IMR-90 (cell line): ENCODE measurements at places on chromosomes 2 and 18.

- H3K4me3 ChIP-seq = no peak overlapping the region
- DNase-seq = peak; percentile 93
- peak overlapping the region; percentile 64 for H3K27ac ChIP-seq
- H3K4me1 ChIP-seq = peaks cover 9% of the 10 kb centered on the region
- no peaks in the 10 kb centered on the region for H3K27me3 ChIP-seq
- no peaks in the 10 kb centered on the region for H3K36me3 ChIP-seq
Observed at GRCh38 chr2:224221455-224221913, 180.4 kb downstream of the FAM124B start.

DNA sequence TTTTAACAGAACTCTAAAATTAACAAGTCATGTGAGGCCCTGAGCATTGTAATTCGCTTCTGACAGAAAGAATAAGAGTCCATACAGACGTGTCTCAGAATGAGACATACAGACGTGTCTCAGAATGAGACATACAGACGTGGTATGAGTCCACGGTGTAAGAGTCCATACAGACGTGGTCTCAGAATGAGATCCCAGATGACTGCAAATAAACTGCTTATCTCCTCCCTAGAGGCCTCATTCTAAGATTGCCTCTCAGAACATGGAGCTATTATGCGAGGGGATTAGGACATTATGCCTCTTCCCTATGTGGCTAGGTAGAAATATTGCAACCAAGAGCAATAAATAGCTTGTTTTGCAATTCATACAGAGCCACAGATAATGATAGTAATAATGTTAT lies 63.9 kb downstream of the NEB start:
- H3K4me3 ChIP-seq = no peak overlapping the region
- H3K27ac ChIP-seq = no peak overlapping the region
- no peaks in the 10 kb centered on the region for H3K27me3 ChIP-seq
- H3K4me1 ChIP-seq = no peaks in the 10 kb centered on the region
- no peaks in the 10 kb centered on the region for H3K36me3 ChIP-seq

GRCh38 chr2:182933629-182934028 lies 67.2 kb upstream of the FRZB start:
- H3K36me3 ChIP-seq = peaks cover 18% of the 10 kb centered on the region
- no peak overlapping the region for H3K27ac ChIP-seq
- peaks cover 3% of the 10 kb centered on the region; the same call in 1 of the 2 replicates for H3K4me1 ChIP-seq
- no peak for DNase-seq
- no peaks in the 10 kb centered on the region for H3K27me3 ChIP-seq

GRCh38 chr2:63422556-63422955 lies 165.7 kb downstream of the WDPCP start:
- no peaks in the 10 kb centered on the region for H3K4me1 ChIP-seq
- H3K4me3 ChIP-seq = no peak overlapping the region

- no peak for DNase-seq
- H3K4me3 ChIP-seq = no peak overlapping the region
- no peaks in the 10 kb centered on the region for H3K4me1 ChIP-seq
- no peaks in the 10 kb centered on the region for H3K36me3 ChIP-seq
- no peak overlapping the region for H3K27ac ChIP-seq
Observed at GRCh38 chr2:206701952-206702605, 16.1 kb downstream of the DYTN start.

DNA sequence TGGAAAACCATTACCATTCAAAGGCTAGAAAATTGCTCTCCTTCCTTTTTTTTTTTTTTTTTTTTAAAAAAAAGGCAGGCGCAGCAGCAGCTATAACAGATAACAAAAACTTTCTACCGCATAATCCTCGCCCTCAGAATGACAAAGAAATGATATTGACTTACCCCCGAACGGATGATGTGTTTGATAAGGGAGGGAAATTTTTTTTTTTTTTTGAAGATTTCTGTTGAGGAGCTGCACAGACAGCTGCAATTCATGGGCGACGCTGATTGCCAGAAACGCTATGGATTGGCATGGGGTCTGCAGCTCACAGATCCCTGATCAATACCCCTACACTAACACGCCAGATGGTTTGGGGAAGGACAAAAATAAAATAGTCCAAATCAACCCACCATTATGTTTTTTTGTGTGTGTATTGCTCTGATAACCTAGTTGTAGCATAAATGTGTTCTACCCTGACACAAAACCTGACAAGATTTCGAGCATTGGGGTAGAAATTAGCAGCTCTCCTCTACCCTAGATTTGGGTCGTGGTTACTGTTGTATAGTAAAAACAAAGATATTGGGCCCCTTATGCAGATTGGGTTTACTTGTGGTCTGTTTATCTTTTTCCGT lies 3.6 kb upstream of the ONECUT2 start:
- H3K36me3 ChIP-seq = no peaks in the 10 kb centered on the region
- H3K4me3 ChIP-seq = no peak overlapping the region
- peaks cover 81% of the 10 kb centered on the region for H3K27me3 ChIP-seq
- no peak for DNase-seq
- H3K27ac ChIP-seq = no peak overlapping the region

- no peaks in the 10 kb centered on the region for H3K36me3 ChIP-seq
- no peak for DNase-seq
- H3K27me3 ChIP-seq = no peaks in the 10 kb centered on the region
- no peak overlapping the region for H3K4me3 ChIP-seq
Observed at GRCh38 chr2:151906633-151906998, 78.4 kb upstream of the ARL5A start.

GRCh38 chr2:221569425-221569845 lies 2.7 kb downstream of the EPHA4 start:
- no peak for DNase-seq
- peak overlapping the region; percentile 92; the same call in 1 of the 2 replicates for H3K4me3 ChIP-seq
- H3K27me3 ChIP-seq = no peaks in the 10 kb centered on the region
- no peak overlapping the region for H3K27ac ChIP-seq

DNA sequence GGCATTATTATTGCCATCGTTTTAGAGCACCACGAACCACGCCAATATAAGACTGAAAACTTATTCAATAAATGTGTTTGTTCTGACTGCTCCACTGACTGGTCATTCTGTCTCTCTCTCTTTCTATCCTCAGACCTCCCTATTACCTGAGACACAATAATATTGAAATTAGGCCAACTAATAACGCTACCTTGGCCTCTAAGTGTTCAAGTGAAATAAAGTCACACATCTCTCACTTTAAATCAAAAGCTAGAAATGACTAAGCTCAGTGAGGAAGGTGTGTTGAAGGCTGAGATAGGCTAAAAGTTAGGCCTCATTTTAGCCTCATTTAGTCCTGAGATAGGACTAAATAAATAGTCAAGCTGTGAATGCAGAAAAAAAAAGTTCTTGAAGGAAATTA lies 38.8 kb downstream of the G6PC2 start:
- DNase-seq = no peak
- H3K27ac ChIP-seq = no peak overlapping the region
- H3K36me3 ChIP-seq = no peaks in the 10 kb centered on the region
- H3K4me1 ChIP-seq = no peaks in the 10 kb centered on the region

DNA sequence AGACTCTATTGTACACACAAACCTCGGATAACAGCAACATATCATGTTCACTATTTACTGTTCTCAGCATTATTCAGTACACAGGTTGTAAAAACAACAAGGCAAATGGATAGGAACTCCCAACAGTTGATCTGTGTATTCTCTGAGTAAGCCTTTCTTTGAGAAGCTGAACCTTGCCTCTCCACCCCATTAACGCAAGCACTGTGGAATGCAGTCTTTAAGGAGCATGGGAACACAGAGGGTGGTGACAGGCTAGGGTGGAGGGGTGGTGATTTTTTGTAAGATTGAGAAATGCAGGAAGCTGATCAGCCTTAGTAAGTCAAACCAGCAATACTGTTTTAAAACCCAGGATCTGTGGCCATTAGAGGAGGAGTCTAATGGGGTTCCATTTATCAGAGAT lies 19.6 kb upstream of the SERPINB11 start:
- H3K36me3 ChIP-seq = no peaks in the 10 kb centered on the region
- no peak overlapping the region for H3K4me3 ChIP-seq
- H3K27me3 ChIP-seq = no peaks in the 10 kb centered on the region
- DNase-seq = peak; percentile 96
- H3K4me1 ChIP-seq = no peaks in the 10 kb centered on the region; the same call in 1 of the 2 replicates
- no peak overlapping the region for H3K27ac ChIP-seq

DNA sequence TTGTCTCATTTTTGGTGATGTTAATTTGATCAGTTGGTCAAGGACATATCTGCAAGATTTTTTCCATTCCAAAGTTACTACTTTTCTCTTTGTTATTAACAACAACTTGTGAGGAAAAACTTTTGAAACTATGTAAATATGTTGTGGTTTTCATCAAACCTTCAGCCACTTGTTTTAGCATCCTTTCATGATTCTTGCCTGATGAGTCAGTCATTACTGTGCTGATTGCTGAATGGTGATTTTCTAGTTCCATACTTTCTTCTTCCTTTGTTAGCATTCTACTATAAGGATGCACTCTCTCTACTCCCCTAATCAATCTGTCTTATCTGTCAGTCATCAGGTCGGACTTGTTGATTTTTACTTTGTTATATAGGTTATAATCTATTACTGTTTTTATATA lies 10.9 kb downstream of the TMEM87B start:
- peak; percentile 86 for DNase-seq
- peaks cover 31% of the 10 kb centered on the region for H3K36me3 ChIP-seq
- H3K27me3 ChIP-seq = no peaks in the 10 kb centered on the region
- peak overlapping the region; percentile 88; the same call in 1 of the 2 replicates for H3K27ac ChIP-seq
- no peak overlapping the region for H3K4me3 ChIP-seq
- H3K4me1 ChIP-seq = peaks cover 12% of the 10 kb centered on the region

- H3K27me3 ChIP-seq = no peaks in the 10 kb centered on the region; the same call in 1 of the 2 replicates
- no peaks in the 10 kb centered on the region for H3K36me3 ChIP-seq
- H3K4me1 ChIP-seq = 0 out of 2 replicates have a peak, but pooled peaks cover 2% of the 10 kb centered on the region
Observed at GRCh38 chr18:54828986-54829385, 709 bp downstream of the RAB27B start.

DNA sequence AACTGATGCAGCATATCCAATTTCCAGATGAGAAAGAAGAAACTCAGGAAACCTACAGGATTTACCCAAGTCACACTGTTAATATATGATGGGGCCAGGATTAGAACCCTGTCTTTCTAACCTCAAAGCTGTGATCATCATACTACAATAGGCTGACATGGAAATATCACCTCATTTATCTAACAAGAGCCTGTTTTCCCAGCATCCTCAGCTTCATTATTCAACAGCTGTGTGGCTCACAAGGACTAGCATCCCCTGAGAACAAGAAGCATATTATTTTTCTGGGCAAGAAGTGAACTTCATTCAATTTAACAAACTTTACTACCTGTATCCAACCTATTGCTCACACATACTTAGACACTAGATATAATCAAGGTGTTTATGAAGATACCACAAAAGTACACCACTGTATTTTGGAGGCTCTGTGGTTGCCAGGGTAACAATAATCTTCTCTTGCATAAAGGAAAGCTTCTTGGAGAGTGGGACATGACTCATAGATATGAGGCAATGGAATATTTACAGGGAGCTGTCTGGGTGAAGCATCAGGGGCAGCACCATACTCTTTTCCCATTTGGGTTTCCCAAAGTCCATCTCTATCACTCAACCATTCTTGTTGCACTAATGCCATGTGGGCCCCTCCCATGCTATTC lies 218.2 kb downstream of the RAD51AP2 start:
- H3K4me3 ChIP-seq = no peak overlapping the region
- H3K4me1 ChIP-seq = peaks cover 7% of the 10 kb centered on the region
- DNase-seq = peak; percentile 80
- no peaks in the 10 kb centered on the region for H3K36me3 ChIP-seq
- H3K27me3 ChIP-seq = no peaks in the 10 kb centered on the region

GRCh38 chr2:116819355-116819754 lies 995.1 kb upstream of the DDX18 start:
- H3K27ac ChIP-seq = no peak overlapping the region
- no peaks in the 10 kb centered on the region for H3K27me3 ChIP-seq
- no peak overlapping the region for H3K4me3 ChIP-seq
- no peak for DNase-seq

- peak; percentile 72 for DNase-seq
- H3K36me3 ChIP-seq = no peaks in the 10 kb centered on the region
- H3K4me1 ChIP-seq = no peaks in the 10 kb centered on the region
- H3K27ac ChIP-seq = no peak overlapping the region
- H3K27me3 ChIP-seq = peaks cover 5% of the 10 kb centered on the region; the same call in 1 of the 2 replicates
Observed at GRCh38 chr2:65456064-65456463, 23.7 kb upstream of the SPRED2 start.

GRCh38 chr2:219713110-219713509 lies 85.7 kb downstream of the SLC4A3 start:
- H3K4me1 ChIP-seq = peaks cover 1% of the 10 kb centered on the region; the same call in 1 of the 2 replicates
- DNase-seq = peak; percentile 52
- H3K4me3 ChIP-seq = no peak overlapping the region
- no peak overlapping the region for H3K27ac ChIP-seq
- H3K36me3 ChIP-seq = no peaks in the 10 kb centered on the region
- peaks cover 6% of the 10 kb centered on the region for H3K27me3 ChIP-seq
